ENCODE measurements at places on chromosomes 2 and 18. TPM values are rescaled to one million over a fixed set of nuclear protein-coding genes. Genes with fewer than 3 reads are reported as not detected.

Gene GAD1
- 0.79 TPM for total RNA-seq

Gene TBR1
- total RNA-seq = 0.11 TPM

Gene STPG4
- total RNA-seq = not detected

Gene ACVR1C
- total RNA-seq = not detected

Gene EGR4
- 0.27 TPM for total RNA-seq

Gene GPR55
- total RNA-seq = not detected

Gene UGT1A4
- total RNA-seq = not detected

Gene TDRD15
- not detected for total RNA-seq
